ENCODE measurements at places on chromosomes 12 and 14.

DNA sequence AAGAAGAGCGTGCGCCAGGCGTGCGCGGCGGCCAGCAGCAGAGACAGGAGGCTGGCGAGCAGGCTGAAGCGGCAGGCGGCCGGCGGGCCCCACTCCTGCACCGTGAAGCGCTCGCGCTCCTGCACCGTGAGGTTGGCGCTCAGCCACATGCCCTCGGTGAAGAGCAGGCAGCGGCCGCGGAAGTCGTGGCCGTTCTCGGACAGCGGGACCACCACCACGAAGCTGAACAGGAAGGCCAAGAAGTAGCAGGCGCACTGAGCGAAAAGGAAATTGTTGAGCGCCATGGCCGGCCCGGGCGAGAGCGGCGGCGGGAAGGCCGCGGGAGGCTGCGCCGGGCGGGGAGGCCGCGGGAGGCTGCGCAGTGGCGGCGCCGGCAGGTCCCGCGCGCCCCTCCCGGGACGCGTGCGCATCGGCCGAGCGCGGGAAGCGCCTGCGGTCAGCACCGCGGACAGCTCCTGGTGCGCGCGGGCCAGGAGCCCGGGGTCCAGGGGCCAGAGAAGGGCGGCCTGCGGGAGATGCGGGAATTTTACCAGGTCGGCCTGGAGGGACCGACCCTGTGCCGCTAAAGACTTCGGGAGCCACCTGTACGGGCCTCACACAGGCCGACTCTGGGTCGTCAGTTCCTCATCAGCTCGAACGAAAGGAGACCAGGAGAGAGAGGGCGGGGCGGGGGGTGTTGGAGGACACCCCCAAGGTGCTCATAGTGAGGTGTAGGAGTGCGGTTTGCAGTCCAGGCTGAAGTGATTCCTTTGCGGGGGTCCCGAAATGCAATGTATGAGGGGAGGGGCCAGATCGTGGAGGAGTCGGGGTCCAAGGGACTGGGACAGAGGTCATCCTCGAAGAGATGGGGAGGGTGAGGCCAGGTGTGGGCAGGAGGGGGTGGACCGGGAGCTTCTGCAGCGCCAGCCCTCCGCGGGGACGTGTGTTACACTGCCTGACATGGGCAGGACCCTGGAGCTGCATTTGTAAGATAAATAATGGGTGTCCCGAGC lies at the start of gene TMEM179:
Gene TMEM179 (minus strand): TSS at position 315 of the 992 bp plus-strand sequence. CDS start 31 bp downstream, at position 284.
- peak; percentile 88 for DNase-seq

DNA sequence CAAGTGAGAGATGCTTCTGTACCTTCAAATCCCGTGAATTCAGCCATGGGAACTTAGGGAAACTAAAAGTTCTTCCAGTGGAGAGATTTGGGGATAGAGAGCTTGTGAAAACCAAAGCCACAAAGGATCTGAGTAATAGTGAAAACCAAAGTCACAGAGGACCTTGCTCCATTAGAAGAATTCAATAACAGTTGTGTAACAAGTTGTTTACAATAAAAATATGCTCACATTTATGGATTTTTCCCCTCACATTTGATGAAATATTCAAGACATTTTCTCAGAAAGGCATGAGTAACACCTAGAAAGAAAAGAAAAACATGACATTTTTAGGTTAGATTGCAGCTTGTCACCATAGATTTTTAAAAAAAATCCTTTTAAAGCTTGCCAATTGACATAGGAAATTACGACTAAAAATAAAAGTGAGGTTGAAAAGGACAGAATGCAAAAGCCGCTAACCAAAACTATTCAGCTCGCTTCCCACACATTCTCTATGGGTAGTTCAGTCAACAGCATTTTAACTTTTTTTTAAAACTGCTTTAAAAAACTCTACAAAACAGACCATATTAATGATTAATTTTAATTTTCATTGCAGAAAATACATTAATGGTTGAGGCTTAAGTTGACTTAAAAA lies 113.2 kb downstream of the CAND1 start:
- no peak for DNase-seq

- DNase-seq: no peak
These were observed 60.8 kb downstream of the FLRT2 start for GRCh38 chr14:85590784-85591183.

GRCh38 chr14:76051717-76052465 lies 66.3 kb downstream of the IFT43 start:
- no peak for DNase-seq

GRCh38 chr12:2347137-2347843 lies 294.5 kb downstream of the CACNA1C start:
- DNase-seq: no peak

DNA sequence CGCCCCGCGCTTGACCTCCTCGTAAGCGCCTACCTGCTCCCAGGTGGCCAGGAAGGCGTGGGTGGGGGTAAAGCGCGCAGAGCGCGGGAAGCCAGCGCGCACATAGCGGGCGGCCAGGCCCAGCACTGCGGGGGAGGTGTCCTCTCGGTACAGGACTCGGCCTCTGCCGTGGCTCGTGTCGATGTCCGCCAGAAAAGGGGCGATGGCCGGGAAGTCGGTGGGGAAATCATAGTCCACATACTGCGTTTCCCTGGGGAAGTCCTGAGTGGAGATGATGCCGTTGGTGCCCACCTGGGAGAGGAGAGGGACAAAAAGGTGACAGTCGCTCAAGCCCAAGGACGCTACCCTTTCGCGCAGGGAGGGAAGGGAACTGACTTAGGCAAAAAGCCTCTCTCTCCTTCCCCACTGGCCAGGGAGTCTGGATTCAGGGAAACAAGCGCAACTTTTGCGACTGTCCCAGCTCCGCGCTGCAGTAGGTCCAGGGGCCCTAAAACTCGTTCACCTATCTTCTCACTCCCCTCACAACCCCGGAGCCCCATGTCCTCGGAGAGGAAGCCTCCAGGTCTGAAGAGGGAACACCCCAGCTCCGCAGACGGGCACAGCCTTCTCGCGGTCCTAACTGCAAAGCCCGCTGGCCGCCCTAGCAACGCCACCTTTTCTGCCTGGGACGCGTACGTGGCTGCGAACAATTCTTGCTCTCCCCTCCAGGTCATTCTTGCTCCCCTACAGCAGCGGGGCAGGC lies 815 bp downstream of the NID2 start:
- peak; percentile 86 for DNase-seq

- DNase-seq: peak; percentile 52
These were observed 394.0 kb upstream of the SYT1 start for GRCh38 chr12:78470354-78471195.

DNA sequence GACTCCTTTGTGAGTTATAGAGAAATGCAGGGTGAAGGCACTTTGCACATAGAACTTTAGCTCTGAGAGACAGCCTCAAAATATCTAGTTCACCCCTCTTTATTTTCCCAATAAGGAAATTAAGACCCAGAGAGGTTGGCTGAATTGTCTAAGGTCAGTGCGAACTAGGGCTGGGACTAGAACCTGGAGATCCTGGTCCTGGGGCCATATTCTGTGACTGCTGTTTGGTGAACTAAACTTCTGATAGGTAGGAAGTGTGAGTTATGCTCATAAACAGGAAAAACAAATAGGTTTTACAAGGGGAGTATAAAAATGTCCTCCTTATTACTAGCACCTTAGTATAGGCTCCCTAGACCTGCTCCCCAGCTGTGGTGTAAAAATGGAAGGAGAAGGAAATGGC lies 53.9 kb downstream of the DAD1 start:
- no peak for DNase-seq

DNA sequence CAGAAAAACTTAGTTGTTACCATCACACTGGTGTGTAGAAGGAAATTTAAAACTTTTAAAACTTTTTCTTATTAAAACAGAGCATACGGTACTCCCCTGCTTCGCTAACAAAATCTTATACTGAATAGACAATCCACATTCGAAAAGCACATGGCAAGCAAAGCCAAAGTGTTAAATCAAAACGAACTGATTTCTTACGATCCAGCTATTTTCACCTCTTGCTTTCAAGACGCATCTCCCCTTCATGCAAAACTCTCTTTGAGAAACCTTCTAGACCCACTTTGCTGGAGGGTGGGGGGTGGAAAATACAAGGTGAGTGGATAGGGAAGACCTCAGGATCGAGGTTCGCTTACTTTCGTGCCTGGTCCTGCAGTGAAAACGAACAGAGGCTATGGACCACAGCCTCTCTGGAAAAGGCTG lies 328 bp downstream of the INTS13 start:
- DNase-seq: no peak

DNA sequence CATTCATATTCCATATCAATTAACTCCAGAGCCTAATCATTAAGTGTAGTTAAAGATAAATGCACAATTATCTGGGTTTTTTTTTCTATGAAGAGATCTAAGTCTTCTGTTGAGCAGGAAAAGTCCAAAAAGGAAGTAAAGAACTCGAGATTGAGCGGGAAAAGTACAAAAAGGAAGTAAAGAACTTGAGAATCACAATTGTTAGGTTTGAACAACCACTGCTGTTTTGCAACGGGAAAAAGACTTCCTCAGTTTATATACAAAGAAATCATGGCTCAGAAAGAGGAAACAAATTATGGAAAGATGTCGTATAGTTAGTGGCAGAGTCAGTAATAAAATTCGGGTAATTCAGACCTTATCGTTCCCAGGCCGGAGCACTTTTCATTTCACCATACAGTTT lies 63.3 kb downstream of the PPP1R12A start:
- DNase-seq: no peak

DNA sequence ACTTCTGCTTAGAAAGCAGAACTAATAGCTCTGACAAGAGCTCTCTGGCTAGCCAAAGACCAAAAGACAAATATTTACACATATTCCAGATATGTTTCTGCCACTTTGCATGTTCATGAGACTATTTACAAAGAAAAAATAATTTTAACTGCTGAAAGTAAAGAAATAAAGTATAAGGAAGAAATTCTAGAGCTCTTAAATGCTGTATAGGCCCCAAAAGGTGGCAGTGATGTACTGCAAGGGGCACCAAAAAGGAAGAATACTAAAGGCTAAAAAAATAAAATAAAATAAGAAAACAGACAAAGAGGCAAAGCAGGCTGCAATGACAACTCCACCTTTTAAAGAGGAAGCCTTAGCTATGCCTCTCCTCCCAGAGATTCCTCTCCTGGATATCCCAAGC lies 23.0 kb downstream of the KLRK1 start:
- peak; percentile 26 for DNase-seq

GRCh38 chr14:103713304-103714062 lies 1.8 kb downstream of the XRCC3 start:
- no peak for DNase-seq

DNA sequence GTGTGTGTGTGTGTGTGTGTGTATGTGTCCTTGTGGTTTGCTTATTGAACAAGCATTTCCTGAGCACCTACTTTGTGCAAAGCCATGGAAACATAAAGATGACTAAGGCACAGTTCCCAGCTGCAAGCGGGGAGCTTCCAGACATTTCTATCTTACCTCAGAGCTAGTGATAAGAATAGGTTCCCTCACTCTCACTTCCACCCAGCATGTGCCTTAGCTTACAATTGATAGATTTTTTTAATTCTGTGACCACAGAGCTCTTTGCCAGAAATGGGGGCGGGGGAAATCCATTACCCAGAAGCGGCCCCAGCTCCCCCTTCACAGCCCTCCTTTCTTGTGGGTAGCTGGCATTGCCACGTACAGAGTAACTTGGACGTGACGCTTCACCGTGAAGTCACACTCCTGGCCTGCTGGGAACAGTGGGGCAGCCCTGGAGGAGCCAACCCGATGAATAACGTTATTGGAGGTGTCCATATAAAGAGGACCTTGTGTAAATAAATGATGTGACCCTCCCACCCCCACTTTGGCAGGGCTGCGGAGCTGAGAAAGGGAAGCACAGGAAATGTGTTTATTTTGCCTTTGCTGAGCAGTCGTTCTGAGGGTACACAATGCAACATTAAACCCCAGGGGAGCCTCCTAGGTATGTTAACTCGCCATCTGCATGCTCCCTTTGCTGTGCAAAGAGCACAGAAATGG lies 238.9 kb downstream of the CHST11 start:
- peak; percentile 55 for DNase-seq

GRCh38 chr12:42180990-42181596 lies 36.4 kb upstream of the GXYLT1 start:
- DNase-seq: peak; percentile 44

DNA sequence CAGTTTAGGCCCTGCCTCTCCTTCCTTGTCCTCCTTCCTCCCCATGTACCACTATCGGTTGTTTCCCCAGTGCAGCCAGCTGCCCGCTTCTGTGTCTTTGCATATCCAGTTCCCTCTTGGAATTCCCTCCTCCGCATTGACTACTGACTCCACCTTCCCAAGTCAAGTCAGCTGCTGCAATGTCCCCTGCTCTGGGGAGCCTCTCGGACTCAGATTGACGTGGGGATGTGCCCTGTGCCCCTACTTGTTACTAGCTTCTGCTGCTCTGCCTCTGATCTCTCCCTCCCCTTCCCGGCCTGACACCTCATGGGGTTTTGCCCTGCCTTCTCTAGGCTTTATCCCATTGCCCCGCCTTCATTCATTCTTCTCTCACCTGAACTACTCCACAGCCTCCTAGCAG lies 2.1 kb upstream of the CD9 start:
- no peak for DNase-seq

DNA sequence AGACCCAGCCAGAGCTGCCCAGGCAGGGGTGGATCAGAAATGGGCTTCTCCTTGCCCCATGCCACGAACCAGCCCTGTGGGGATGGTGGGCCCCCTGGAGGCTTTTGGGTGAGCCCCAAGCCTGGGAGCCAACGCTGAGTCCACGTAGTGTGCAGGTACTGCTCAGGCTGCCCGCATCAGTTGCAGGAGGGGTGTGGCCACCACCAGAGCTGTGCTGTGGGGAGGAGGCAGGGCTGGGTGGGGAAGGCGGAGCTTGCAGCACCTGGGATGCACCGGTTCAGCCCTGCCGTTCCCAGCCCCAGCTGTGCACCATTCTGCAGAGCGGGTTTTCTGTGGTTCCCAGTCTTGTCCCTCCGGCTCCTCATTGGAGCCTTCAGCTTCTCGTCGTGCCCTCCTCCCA lies 36.3 kb downstream of the IL31 start:
- DNase-seq: no peak

DNA sequence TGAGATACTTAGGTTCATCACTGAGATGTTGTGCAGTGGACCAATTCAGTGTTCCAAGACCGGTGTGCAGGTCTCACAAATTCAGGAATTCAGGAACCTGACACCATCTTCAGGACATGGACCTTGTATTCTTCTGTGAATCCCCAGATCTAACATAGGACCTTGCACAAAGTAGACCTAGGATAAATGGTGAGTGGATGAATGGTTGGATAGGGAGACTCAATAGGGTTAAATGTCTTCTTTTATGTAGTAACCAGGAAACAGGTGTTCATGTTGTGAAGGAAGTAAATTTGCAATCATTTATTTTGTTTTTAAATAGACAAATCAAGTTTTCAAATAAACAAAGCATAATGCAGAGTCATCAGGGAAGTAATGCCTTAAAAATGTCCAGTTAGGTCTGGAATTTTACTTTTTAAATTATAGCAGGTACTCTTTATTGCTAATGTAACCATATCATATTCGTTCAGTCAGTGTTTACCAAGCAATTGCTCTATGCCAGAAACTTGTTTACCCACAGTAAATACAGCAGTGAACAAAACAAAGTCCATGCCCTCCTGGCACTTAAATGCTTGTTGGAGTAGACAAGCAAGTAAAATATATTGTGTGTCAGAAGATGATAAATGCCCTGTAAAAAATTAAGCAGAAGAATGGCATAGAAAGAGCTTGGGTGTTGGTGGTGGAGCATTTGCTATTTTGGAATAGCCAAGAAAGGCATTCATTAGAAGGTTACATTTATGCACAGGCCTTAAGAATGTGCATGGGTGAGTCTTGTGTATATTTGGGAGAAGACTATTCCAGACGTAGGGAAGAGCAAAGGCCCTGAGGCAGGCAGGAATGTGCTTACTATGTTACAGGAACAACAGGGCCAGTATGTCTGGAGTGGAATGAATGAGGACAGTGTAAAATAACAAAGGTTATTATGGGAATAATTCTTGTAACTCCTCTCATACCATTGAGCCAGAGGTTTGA lies 26.3 kb downstream of the RXYLT1 start:
- DNase-seq: peak; percentile 81

- DNase-seq: no peak
These were observed 65.4 kb upstream of the RFLNA start for GRCh38 chr12:124229520-124229919.

Measured in NCI-H1417 (cell line).